ENCODE measurements at places on chromosomes 6 and 20. TPM values are rescaled to one million over a fixed set of nuclear protein-coding genes. Genes with fewer than 3 reads are reported as not detected.

VGLL2 gene
- not detected for total RNA-seq

KIF6 gene
- 0.32 TPM for total RNA-seq

KCNG1 gene
- not detected for total RNA-seq

FAM217A gene
- not detected for total RNA-seq

NHLRC1 gene
- 0.18 TPM for total RNA-seq

ETV7 gene
- 2.7 TPM for total RNA-seq

Data from T-helper 2 cell treated with Interferon-gamma antibody and Interleukin-4, amounts not matched to agents 100 ng/mL and 5 ng/mL, for 36 hours (primary cell).